Stimulated activated CD4-positive, alpha-beta T cell treated with anti-CD3 and anti-CD28 coated beads, Interleukin-12 subunit alpha, Interleukin-12 subunit beta, amount 100 ng/mL, for 48 hours (primary cell): ENCODE measurements at places on chromosomes 4 and X.

DNA sequence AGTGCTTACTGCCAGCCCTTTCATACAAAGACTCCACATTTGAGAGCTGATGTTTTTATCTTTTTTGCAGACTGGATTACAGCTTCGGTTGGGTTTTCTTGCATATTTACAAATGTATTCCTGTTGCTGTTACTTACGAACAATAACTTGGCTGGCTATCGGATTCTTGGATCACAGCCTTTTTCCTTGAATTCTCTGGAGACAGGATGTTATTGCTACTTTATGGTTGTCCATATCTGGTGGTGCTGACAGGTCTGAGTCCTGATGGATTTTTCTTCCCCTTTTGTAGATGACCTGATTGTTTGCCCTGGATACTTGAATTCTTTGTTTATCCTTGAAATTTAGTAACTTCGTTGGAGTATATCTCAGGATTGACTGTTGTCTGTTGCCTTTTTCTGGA, 77.7 kb downstream of the PDK3 start:
- no peak for DNase-seq

DNA sequence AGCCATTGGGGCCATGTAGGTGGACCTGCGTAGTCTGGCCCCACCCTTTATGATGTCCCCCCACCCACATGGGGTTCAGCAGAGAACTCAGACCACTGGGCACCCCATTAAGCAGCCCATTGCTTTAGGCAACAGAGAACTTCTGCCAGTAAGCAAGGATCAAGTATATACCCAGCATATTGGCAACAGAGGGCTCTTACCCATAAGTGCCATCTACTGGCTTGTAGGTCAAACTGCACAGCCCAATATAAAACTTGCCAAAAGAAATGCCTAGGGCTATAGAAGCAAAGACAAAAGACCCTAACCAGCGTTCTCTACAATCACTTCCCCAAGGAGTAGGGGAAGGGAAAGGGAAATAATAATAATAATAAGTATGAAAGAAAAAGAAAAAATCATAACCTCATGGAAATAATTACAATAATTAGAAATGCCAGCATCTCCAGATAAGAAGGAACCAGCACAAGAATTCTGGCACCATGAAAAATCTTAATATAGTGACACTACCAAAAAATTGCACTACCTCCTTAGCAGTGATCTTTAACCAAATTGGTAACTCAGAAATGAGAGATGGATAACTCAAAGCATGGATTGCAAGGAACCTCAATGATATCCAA, 1090.7 kb downstream of the FAT4 start:
- no peak for DNase-seq

- DNase-seq = no peak
These were observed 85.9 kb upstream of the GPR34 start for GRCh38 chrX:41602816-41603345.

DNA sequence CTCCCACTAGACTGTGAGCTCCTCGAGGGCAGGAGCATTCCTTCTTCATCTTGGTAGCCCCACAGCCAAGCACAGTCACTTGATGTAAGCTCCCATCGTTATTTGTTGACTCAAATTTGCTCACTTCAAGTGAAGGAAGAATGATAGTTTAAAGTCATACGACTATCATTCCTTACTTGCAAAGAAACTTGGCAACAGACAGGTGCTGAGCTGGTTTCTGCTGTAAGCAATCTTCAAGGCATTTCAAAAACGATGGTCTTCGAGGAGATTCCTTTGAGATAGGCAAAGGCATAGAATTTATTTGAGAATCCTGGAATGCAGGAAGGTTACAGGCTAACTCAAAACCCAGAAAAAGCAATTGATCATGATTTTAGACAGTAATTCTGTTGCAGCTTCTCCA, 64.8 kb downstream of the QDPR start:
- no peak for DNase-seq

- no peak for DNase-seq
These were observed 390.6 kb downstream of the GPM6A start for GRCh38 chr4:175421506-175421905.

DNA sequence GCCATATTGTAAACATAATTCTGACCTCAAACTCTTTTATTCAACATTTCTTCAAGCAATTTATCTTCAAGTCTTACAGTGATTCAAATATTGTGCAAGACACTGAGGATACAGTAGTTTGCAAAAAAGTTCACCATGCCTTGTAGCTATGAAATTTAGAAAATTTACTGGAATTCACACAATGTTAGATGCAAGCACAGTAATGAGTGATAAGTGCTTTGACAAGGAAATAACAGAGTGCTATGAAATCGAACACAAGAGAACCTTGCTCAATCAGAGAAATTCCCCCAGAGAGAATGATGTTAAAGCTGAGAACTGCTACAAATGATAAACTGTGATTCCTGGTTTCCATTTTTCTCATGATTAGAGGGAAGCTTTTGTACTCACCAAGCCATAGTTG, 952.9 kb downstream of the FAT4 start:
- DNase-seq = no peak

DNA sequence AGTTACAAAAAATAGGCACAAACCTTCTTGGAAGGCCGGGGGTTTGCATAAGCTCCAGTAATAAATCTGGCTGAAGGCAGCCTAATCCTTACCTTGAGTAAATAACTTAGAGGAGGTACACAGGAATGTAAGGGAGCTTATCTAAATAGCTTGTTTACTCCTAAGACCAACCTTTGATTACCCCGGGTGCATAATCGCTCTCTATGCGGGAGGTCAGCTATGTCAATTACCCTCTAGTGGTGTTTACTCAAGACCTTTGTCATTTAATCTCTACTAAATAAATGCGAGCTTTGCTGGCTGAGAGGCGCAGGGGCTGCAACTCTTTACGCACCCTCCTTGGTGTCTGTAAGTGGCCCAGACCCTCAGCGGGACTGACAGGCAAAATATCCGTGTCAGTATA, 50.2 kb upstream of the MAP9 start:
- DNase-seq = no peak
